ENCODE measurements at places on chromosomes 7 and 10. TPM values are rescaled to one million over a fixed set of nuclear protein-coding genes. Genes with fewer than 3 reads are reported as not detected.

DNA sequence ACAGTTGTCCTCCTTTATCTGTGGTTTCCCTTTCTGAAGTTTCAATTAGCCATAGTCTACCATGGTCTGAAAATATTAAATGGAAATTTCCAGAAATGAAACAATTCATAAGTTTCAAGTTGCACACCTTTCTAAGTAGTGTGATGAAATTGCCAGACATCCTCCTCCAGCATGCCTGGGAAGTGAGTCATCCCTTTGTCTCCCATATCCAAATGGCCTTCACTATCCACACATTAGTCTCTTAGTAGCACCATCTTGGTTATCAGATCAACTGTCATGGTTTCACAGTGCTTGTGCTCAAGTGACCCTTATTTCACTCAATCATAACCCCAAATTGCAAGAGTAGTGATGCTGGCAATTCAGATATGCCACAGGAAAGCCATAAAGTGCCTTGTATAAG lies 83.4 kb upstream of the PPP1R9A start:
- no peak for DNase-seq

- no peak for DNase-seq
Measured at GRCh38 chr7:2968176-2968575, 75.5 kb downstream of the CARD11 start.

- DNase-seq, result no peak
Measured at GRCh38 chr10:18334116-18334867, 194.1 kb downstream of the CACNB2 start.

DNA sequence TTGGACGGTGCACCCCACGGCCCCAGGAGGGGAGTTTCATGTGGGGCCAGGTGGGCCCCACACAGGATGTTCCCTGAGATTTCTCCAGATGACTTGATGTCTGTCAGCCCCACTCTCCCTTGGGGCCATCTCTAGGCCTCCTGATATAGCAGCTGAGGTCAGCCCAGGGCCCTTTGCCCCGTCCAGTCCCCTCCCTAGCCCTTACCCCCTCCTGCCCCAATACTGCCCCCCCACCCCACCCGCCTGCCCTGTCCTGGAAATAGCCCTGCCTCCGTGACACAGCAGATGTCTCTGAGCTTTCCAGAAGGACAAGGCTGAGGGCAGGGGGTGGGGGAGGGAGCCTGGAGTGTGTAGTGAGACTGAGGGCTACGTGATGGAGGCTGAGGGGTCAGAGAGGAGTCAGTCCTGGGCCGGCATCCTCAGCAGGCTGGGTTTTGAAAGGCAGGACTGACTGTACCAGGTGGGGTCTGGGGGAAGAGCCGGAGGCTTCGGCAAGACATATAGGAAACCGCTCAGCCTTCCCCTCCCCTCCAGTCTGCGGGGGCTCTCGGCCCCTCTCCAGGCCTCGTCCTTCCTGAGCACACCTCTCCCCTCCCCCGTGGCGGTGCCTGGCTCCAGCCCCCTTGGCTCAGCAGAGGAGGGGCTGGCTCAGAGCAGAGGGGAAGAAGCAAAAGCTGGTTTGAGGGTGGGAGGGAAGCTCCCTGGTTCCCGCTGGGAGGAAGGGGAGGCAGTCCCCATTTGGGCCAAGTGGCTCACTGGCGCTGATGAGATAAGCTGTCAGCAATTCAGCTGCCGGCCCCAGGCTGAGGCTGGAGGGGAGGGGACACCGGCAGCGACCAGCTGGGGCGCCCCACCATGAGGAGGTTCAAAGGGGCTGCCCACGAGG lies 2.0 kb downstream of the FLNC start:
- no peak for DNase-seq

- peak; percentile 43 for DNase-seq
Measured at GRCh38 chr10:92087750-92088395, 164.3 kb downstream of the BTAF1 start.

DNA sequence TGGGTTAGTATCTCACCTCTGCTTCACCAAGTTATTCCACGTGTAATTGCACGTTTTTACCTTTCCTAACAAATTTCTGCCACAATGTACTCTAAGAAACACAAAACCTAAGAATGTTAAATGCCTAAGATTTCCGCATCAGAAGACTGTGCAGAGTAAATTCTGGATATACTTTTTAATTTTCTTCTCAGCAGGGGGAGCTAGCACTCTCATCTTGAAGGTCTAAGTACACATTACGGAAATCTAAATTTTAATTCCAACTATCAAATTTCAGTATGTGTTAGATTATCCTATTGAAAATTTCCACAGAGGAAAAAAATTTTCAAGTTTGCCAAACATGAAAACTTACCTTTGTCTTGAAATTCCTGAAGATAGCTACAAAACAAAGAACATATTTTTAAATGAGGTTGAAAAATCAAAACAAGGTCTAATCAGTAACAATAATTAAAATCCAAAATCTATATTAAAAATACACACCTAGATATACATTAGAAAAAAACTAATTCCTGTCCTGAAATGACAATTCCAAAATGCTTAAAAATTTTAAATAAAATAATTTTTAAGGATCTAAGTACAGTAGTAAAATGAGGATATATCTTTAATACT lies 10.5 kb downstream of the SKAP2 start:
- no peak for DNase-seq

DNA sequence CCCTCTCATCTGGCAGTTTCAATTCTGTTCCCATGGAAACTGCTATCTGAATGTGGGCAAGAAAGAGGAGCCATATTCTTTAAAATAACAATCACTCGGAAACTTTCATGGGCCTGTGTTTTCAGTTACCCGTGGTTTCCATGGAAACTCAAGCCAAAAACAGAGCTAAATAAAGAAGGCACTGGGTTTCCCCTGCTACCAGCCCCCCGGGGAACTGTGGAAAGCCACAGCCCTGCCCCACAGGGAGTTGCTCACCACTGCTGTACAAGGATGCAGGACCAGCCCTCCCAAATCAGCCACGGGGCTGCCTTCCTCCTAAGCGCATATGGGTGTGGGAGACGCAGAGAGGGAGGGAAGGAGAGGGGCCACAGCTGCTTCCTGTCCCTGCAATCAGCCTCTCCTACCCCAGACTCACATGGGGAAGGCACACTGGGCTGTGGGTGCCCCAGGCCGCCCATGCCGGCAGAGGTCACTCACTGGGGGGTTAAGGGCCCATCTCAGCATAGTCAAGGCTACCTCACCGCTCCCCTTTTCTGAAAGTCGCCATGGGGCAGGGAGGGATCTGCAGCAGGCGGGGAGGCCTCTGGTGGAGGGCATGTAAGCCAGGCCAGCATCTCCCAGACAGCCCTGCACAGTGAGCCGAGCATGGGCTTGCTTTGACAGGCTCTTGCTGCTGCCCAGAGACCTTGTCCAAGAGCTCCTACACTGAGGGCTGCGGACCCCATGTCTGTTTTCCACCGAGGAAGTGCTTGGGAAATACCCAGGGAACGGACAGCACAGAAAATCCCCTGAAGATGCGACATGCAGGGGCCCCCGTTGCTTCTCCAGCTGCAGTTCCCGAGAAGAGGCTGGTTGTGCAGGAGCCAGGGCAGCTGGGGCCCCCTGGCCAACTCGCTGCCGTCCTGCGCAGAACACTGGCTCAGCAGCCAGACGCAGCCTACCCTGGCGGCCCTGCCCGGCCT lies 157.3 kb upstream of the PPP2R2D start:
- no peak for DNase-seq

DNA sequence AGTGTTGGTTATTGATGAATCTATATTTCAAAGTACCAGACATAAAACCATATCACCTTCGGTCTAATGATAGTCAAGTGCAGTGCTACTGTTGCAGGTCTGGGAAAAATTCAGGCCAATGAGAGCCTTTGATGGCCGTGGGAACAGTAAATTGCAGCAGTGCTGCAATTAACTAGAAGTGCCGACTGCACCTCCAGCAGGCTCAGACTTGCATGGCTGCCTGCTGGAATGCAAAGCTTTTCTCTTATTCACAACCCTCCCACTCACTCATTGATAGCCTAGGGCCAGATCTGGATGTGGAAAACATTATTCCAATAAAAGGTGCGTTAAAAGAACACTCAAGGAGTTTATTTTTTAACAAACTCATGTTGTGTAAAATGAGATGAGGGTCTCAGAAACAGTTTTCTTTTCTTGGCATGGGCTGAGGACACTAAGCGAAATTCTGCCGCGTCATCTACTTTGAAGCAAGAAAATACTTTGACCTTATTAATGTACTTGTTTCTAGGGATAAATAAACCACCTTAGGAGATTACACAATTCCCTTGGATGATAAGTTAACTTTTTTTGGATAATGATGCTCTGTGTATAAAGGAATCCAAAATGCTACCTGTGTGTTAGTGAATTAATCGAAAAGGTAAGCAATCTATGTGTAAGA lies 17.1 kb downstream of the PLXDC2 start:
- DNase-seq, result no peak

TSPAN15 gene
- 1.3 TPM for total RNA-seq

FERD3L gene
- not detected for total RNA-seq

WNT8B gene
- 0.20 TPM for total RNA-seq

- DNase-seq, result no peak
Measured at GRCh38 chr10:58755677-58756076, 243.0 kb downstream of the BICC1 start.

GRCh38 chr7:128961030-128961659 lies 23.4 kb downstream of the IRF5 start:
- DNase-seq, result no peak

HPSE2 gene
- total RNA-seq, result not detected

LRRN3 gene
- total RNA-seq, result 29.6 TPM

NEUROD6 gene
- not detected for total RNA-seq

- DNase-seq, result no peak
Measured at GRCh38 chr10:71001470-71001869, 113.1 kb upstream of the PCBD1 start.

DNA sequence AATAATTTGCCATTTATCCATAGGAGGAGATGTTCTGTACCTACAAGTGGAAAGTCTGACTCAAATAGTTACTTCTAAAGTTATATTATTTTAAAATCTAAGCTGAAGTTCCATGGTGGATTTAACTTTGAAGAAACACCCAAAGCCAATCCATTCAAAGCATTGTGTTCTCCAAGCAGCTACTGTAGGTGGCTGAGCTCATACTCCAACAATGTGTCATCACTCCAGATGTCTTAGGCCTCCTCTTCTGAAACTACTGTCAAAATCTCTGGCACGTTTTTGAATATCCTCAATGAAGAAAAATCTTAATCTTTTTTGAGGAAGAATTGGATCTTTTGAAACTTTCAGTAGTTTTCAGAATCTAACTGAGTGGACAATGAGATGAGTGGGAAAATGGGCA lies 169.1 kb downstream of the PTEN start:
- no peak for DNase-seq

TMEM178B gene
- 0.18 TPM for total RNA-seq

GRCh38 chr7:118583641-118584040 lies 359.1 kb downstream of the ANKRD7 start:
- DNase-seq, result no peak

DNA sequence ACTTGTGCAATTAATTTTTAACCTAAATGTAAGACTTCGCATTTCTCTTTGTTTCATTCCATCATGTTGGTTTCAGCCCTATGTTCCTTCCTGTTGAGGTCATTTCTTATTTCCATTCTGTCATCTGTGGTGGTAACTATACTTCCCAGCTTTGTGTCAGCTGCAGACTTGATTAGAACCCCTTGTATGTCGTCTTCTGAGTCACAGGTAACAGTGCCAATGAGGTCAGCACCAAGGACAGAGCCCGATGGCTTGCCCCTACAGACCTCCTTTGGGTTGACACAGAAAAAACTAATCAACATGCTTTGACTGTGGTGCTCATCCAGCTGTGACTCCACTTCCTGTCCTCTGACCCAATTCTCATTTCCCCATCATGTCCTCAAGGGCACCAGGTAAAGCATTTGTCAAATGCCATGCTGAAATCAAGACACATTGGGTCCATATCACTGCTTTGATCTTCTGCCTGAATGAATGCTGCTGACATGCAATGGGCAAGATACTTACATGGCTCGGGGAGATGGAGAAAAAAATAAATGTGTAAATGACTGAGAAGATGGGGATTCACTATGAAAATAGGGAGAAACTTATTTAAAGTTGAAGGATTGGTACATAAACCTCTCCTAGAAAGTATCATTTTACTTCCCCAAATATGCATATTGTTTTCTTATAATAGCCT lies 25.6 kb upstream of the CRTAC1 start:
- no peak for DNase-seq

LRRD1 gene
- total RNA-seq, result not detected

GRCh38 chr7:85471740-85472139 lies 284.9 kb upstream of the SEMA3D start:
- peak; percentile 3 for DNase-seq
